ENCODE measurements at places on chromosomes 2 and 18. TPM values are rescaled to one million over a fixed set of nuclear protein-coding genes. Genes with fewer than 3 reads are reported as not detected.

GRCh38 chr2:162058973-162059668 is 14.9 kb downstream of the DPP4 start:
- peak; percentile 42 for DNase-seq

DNA sequence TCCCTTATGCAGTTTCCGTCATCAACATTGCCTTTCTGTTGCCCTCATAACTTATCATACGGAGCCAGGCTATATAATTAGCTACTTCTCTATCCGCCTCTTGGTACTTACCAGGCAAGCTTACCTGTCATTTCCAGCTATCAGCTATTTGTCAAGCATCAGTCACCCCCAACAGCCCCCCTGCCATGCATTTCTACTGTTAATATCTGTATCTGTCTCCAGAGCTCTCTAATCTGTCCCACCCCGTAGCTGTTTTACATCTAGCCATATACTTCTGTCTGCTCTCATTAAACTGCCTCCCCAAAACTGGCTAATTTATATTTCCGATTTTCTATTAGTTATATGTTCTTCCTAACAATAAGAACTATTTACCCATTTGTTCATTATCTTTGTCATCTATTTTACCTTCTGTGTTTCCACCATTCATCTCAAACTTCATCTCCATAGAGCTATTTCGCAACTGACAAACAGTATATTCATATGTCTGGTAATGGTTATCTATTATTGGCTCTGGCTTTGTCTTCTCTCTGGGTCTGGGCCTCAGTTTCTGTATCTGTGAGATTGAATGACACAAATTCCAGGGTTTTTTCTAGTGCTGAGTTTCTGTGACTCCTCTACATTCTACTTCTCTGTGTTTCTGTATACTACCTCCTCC is 9.6 kb downstream of the EMX1 start:
- DNase-seq = no peak

DNA sequence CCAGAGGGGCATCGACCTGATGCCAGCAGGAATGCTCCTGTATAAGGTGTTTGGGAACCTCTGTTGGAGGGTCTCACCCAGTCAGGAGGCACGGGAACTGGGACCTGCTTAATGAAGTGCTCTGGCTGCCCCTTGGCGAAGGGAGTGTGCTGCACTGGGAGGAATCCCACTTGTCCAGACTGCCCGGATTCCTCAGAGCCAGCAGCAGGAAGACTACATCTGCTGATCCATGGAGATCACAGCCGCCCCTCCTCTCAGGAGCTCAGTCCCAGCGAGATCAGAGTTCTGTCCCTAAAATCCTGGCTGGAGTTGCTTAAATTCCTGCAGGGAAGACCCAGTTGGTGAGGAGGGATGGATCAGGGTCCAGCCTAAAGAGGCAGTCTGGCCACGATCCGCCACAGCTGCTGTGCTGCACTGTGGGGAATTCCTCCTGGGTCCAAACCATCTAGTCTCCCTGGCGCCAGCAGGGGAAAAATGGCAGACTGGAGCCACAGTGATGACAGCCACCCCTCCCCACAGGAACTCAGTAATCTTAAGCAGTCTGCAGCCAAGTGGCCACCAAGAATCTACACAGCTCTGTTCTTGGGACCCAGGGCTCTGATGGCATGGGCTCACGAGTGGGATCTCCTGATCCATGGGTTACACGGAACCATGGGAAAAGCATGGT is 76.5 kb upstream of the NRP2 start:
- DNase-seq = no peak

DNA sequence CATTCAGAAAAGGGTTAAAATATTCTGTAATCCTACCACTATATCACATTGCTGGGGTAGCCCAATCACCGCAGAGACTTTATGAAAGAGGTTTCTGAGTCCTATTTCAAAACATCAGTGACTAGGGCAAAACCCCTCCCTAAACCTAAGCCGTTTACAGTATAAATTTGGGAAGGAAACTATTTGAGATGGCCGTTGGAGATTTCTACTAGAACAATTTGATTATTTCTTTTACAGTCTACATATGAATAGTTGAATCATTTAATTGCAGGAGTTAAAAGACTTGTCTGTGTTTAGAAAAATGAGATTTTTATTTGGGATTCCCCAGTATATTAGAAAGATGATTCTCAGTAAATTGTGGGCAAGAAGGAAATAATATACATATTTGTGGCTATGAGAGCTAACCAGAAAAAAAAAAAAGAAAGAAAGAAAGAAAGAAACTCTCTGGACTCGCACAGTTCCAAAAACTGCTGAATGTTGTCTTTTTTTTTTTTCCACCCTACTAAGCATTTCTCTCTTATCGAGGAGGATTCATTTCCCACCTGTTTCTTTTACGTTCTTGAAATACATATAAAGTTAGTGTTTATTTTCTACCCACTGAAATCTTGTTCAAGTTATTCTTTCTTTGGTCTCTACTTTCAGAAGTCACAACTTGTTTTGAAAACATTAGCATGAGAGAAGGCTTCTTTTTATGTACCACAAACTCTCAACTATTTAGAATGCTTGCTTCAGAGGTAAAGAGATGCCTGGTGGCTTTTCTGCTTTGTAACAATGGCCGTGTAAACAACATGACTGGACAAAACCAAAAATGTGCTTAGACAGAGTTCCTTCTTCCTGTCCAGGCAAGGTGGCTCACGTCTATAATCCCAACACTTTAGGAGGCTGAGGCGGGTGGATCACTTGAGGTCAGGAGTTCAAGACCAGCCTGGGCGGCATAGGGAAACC is 65.9 kb downstream of the BCL2 start:
- DNase-seq = peak; percentile 44

GRCh38 chr18:38427736-38428135 is 862.1 kb upstream of the CELF4 start:
- no peak for DNase-seq

DNA sequence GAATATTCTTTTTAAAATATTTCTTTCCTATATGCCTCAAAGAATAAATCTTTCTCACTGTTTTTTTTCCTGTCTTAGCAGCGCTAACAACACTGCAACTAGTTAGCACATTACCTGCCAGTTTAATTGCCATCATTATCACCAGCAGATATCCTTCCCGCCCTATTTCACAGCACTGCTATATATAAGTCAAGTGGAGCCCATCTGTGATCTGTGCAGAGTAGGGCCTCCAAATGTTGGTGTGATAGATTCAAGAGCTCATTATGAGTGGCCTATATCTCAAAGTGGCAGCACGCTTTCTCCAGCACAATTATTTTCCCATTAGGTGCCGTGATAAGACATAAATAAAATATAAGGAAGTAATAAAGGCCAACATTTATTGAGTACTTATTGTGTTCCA is 19.8 kb upstream of the RGPD4 start:
- DNase-seq = no peak

DNA sequence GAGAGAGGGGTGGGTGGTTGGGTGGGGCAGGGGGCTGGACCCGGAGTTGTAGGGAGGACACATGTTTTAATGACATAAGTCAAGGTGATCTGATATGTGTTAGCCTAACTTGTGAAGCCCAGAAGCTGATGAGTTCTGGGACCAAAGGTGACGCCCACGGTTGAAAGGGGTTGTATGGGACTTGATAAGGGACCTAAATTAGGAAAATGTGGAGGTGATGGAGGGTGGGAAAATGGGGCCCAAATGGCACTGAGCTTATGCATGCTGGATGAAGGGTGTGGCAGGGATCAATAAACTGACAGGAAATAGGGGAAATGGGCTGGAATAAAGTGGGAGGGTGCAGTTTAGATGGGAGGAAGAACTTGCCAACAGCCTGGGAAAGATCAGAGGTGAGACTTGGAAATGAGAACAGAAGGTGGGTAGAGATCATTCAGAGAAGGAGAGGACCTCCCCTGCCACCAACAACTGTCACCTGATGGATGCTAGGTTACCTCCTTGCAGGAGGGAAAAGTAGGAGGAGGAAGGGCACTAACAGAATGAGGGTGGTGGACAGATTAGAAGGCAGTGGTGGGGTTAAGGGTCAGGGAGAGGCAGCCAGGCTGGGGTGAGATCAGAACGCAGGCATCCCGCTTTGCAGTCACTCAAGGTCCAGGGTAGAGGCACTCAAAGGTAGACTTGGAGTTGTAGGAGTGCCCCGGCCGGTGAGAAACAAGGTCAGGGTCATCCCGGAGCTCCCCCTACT is 15.3 kb downstream of the WNT10A start:
- no peak for DNase-seq

The KIAA2012 gene
- total RNA-seq = under 0.01 TPM

The B4GALT6 gene
- total RNA-seq = 3.9 TPM

The PSMA8 gene
- total RNA-seq = not detected

Data from IMR-90 (cell line).